ENCODE measurements at places on chromosomes 12 and 14.

DNA sequence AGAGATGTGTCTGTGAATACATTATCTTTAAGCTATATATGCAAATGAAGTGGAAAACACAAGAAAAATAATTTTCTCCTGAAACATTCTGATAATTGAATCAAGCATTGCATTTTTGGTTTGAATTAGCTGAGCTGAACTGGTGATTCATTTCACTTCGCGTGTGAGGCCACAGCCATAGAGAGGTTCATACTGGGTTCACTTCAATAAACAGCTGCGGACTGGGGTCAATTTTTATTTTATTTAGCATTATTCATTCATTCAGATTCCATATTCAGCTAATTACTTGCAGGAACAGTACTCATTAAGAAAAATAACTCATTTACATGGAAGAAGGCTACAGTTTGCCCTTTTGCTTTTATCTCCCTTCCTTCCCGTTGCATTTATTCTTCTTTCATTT lies 195.2 kb upstream of the LRIG3 start:
- DNase-seq = no peak

DNA sequence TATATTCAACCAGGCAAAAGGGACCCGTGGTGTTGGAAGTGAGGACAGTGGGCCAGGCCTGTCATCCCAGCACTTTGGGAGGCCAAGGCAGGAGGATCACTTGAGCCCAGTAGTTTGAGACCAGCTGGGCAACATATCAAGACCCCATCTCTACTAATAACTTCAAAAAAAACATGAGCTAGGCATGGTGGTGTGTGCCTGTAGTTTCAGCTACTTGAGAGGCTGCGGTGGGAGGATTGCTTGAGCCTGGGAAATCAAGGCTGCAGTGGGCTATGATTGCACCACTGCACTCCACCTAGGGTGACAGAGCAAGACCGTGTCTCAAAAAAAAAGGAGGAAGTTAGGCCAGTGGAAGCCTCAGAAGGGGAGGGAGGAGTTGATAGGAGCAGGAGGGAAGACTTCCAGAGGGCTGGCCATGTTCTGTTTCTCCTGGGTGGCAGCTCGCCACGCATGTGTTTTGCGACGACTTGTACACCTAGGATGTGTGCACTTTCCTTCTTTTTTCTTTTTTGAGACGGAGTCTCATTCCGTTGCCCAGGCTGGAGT lies 10.1 kb downstream of the SLC25A29 start:
- no peak for DNase-seq

GRCh38 chr12:19908830-19909229 lies 459.5 kb upstream of the PDE3A start:
- DNase-seq = no peak

DNA sequence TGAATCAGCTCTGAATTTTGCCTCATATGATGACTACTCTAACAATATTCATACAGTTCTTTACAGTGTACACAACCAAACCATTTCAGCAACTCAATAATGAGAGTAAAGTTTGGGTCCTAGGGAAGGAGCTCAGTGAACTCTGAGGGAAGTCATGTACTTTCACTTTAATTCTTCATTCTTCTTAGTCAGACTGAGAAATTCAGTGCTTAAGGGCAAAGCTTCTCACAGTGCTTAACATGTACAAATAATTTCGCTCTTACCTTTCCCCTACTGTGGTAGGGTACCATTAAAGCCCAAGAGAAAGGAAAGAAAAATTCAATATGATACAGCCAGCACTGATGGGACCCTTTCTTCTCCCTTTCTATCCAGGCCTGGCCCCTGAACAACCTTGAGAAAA lies 435.0 kb downstream of the NELL2 start:
- DNase-seq = no peak

DNA sequence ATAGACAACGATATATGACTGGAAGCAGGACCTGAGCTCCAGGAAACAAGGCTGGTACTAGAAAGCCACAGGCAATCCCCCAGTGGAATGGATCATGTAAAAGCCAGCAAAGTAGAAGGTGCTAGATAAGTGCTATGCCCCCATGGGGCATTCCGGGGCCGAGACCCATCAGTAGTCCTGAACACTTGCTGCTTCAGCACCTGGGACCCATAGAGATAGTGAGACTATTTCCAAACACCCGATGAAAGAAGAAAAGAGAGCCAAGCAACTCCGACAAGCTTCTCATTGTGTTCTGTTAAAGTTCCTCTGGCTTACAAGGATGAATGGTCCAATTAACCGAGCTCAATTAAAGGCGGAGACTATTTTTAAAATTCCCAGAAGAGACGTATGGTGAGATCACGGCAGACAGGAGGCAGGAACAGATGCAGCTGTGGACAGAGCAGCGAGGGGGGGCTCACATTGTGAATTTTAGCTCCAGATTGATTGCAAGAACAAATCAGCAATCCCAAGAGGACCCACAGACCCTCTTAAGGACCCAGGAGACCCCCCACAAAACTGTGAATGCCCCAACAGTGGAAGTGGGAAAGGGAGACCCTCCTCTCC lies 142.5 kb upstream of the OVCH1 start:
- no peak for DNase-seq

DNA sequence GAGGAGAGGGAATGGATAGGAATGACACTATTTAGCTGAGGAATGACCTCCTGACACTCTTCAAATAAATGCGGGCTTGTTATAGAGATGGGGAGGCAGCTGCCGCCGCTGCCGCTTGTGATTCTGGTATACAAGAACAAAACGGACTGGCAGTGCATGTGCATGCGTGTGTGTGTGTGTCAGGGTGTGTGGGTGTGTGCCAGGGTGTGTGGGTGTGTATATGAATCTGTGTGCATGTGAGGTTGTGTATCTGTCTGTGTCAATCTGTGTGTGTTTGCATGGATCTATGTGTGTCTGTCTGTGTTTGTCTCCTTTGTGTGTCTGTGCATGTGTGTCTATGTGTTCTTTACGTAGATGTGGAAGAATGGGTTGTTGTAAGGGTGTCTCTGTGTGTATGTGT lies 26.0 kb upstream of the LHX5 start:
- no peak for DNase-seq

- DNase-seq = no peak
These were observed 164.8 kb upstream of the NRXN3 start for GRCh38 chr14:78005325-78005724.

GRCh38 chr12:24709216-24709615 lies 239.7 kb downstream of the BCAT1 start:
- DNase-seq = no peak

DNA sequence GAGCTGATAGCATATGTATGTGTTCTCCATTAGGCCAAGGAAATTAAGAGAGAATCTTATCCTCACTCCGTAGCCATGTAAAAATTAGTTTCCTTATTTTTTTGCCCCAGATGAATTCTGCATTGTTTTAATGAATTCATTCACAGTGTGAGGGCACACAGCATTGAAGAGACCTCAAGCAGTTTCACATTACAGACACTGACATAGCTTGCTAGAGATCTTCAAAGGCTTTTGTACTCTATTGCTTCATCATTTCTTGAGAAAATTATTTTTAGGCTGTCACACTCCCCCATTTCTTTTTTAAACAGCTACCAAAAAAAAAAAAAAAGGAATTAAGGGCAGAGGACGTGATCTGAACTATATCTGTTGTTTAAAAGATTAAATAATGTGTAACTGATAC lies 251.1 kb downstream of the BCAT1 start:
- DNase-seq = no peak

GRCh38 chr14:68652433-68652690 lies 140.5 kb downstream of the ZFP36L1 start:
- no peak for DNase-seq

DNA sequence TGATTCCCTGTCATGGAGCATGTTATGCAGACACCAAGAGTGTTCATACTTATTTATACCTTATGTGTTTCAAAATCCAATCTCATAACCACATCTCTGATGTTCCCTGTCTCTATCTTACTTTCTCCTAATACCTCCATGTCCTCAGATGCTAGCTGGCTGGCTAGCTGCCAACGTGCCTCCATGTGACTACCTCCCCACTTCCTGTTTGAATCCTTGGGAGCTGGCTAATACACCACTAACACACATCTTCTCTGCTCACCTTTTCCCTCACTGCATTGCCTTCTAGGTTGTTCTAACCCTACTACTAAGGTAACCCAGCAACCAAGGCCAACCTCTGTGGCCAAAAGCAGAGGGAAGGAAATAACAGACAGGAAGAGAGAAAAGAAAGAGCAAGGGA lies 27.3 kb downstream of the TTC5 start:
- DNase-seq = no peak

- no peak for DNase-seq
These were observed 16.2 kb downstream of the PSMC1 start for GRCh38 chr14:90272523-90272922.

DNA sequence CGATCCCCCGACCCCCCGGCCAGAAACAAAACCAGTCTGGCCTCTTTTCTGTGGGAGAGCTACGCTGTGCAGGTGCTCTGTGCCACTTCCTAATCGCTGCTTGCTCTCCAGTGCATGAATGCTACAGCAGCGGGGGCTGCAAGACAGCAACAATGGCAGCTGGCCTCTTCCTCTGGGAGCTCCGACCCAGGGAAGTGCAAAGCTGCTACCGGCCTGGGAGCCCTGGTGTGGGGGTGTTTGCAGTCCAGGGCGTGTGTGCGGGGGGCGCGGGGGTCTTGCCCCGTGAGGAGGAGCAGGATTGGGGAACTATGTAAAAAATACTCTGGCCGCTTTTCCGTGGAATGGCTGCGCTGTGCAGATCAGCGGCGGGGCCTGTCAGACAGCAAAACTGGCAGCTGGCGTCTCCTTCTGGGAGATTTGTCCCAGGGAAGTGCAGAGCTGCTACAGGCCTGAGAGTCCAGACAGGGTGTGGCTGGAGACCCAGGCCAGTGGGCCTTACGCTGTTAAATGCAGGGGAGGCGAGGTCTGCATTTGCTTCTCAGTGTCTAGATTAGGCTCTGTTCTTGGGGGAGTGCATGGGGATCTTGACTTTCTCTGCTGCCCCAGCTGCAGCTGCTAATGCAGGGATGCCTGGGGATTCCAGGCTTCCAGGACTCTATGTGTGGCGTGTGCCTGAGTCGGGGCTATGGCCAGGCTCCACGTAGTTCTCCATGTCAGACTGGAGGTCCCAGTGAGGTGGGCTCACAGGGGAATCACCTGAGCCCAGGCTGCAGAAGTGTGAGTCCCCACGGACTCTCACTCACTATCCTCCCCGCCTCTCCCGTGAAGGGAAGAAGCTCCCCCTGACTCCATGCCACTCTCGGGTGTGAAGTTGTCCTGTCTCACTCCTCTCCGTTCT lies 344.5 kb downstream of the AEBP2 start:
- DNase-seq = no peak

GRCh38 chr12:28308891-28309290 lies 118.6 kb downstream of the CCDC91 start:
- DNase-seq = no peak

- no peak for DNase-seq
These were observed 406 bp downstream of the PARP2 start for GRCh38 chr14:20343862-20344220.

- DNase-seq = no peak
These were observed 35.7 kb downstream of the LGR5 start for GRCh38 chr12:71475280-71475679.

- DNase-seq = no peak
These were observed 593 bp downstream of the PIP4P1 start for GRCh38 chr14:20460458-20461224.

DNA sequence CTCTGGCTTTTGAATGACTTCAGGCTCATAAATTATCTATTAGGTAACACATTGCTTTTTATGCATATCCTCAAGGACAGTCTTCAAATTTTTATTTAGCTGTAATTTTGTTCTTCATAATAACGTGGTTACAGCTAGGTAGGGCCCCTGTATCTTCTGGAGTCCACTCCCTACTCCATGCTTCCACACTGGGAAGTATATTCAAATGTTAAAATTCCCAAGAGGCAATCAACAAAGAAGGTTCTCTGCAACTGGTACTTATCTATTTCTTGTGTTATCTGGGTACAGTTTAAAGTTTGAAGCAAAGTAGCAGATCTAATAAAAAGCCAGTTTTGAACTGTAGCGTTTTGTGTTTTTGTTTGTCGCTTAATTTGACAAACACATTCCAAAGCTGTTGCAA lies 20.1 kb upstream of the BAZ1A start:
- DNase-seq = no peak

- DNase-seq = no peak
These were observed 135.7 kb upstream of the SEL1L start for GRCh38 chr14:81669308-81669707.

Data from HuH-7.5 (cell line).